ENCODE measurements at places on chromosomes 12 and 14.

- no peak for DNase-seq
These were observed 83.2 kb downstream of the EML1 start for GRCh38 chr14:99876406-99876805.

GRCh38 chr14:64467566-64467965, 2.3 kb downstream of the AKAP5 start:
- DNase-seq, result no peak

DNA sequence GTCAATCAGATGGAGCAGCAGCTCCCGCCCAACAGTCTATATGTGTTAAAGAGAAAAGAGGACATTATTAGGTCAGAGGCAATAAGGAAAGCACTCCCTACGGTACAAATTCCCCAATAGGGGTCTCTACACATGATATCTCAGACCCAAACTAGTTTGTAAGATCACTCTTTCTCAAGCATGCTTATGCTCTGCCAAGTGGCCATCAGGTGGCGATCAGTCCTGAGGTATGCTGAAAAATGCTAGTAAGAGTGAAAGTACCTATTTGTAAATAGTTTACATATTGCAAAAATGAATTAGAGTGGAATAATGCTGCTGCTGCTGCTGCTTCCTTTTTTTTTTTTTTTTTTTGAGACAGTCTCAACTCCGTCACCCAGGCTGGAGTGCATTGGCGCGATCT, 61.0 kb downstream of the CPM start:
- no peak for DNase-seq

DNA sequence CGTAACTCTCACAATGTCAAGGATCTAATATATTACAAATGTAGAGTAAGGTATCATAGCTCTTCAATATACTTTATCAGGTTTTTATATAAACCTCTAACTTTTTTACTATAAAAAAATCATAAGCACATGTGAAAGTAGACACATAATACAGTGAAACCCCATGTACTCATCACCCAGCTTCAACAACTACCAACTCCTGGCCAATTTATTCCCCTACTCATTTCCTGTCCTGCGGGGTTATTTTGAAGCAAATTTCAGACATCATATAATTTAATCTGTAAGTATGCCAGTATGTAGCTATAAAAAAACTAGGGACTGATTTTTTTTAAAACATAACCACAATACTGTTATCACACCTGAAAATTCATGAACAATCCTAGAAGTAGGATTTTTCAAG, 47.7 kb downstream of the NOPCHAP1 start:
- no peak for DNase-seq

GRCh38 chr12:42985506-42985905, 396.0 kb upstream of the PRICKLE1 start:
- no peak for DNase-seq

DNA sequence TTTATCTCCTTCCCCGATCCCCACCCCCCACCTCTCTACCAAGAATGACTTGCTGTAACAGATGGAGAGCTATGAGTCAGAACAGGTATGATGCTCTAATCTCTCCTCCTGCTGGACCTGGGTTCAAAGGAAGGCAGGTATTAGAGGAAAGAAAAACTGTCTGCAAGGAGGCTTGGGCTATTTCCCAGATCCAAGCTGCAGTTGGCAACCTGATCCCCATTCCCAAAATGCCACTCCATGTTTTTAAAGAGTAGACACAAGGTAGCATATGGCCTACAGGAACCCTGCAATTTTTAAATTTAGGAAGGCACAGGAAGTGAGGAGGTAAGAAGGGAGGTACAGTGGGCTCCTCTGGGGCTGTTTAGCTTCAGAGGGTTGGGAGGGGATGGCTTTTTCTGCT, 33.0 kb downstream of the SRRM4 start:
- no peak for DNase-seq

DNA sequence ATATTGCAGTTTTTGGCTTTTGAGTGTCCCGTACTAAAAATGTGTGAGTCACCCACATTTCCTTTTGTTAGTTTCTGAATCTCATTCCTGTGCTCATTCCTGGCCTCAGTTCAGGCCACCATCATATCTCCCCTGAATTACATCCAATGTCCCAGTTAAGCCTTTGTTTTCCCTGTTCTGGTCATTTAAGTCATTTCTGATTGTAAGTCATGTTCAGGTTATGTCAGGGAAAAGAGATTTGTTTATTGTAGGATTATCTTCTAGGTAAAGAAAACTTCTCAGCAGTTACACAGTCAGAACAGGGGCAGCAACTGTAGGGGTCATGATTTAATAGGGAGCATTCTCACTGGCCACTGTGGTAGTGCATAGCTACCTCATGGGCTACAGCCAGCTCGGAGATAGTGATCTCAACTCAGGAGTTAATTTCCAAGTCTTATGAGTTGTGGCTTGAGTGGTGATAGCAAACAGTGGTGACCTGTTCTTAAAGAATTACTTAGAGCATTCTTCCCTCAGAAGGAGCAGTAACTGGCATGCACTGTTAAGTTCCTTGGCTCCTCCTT, 6.7 kb downstream of the DDX47 start:
- no peak for DNase-seq

GRCh38 chr12:62191491-62192179, 68.6 kb upstream of the USP15 start:
- DNase-seq, result no peak

DNA sequence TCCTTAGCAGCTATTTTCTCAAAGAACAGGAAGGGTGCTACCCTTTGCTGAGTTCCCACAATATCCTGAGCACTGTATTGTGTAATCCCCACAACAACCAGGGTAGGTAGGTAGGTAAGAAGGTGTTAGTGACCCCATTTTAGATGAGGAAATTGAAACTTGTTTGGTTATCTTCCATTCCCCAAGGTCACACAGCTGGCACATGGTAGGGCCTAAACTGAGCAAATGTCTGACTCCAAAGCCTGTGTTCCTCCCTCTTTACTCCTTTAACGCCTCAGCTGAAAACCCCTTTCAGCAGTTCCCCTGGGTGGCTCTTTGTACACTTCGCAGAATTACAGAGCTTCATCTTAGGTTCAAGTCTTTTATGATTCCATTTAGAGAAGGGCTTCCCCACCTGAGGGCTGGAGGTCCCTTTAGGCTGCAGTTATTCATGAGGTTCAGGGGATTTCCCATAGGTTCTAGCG, 26.5 kb upstream of the RIC8B start:
- no peak for DNase-seq

Data from GF-D8 (cell line).